ENCODE measurements at places on chromosomes 12 and 14.

- H3K4me3 ChIP-seq, result no peak overlapping the region
- no peaks in the 10 kb centered on the region for H3K36me3 ChIP-seq
- peak; percentile 66 for DNase-seq
- H3K27me3 ChIP-seq, result no peaks in the 10 kb centered on the region
- H3K27ac ChIP-seq, result no peak overlapping the region
- H3K4me1 ChIP-seq, result no peaks in the 10 kb centered on the region
These were observed 59.7 kb upstream of the C14orf132 start for GRCh38 chr14:95979339-95980042.

GRCh38 chr14:104115131-104115600 lies 23.2 kb upstream of the KIF26A start:
- no peak for DNase-seq
- no peaks in the 10 kb centered on the region for H3K4me1 ChIP-seq
- no peak overlapping the region for H3K4me3 ChIP-seq

- H3K4me3 ChIP-seq, result no peak overlapping the region
- no peaks in the 10 kb centered on the region for H3K36me3 ChIP-seq
These were observed 407.8 kb downstream of the ATP23 start for GRCh38 chr12:58349161-58349560.

DNA sequence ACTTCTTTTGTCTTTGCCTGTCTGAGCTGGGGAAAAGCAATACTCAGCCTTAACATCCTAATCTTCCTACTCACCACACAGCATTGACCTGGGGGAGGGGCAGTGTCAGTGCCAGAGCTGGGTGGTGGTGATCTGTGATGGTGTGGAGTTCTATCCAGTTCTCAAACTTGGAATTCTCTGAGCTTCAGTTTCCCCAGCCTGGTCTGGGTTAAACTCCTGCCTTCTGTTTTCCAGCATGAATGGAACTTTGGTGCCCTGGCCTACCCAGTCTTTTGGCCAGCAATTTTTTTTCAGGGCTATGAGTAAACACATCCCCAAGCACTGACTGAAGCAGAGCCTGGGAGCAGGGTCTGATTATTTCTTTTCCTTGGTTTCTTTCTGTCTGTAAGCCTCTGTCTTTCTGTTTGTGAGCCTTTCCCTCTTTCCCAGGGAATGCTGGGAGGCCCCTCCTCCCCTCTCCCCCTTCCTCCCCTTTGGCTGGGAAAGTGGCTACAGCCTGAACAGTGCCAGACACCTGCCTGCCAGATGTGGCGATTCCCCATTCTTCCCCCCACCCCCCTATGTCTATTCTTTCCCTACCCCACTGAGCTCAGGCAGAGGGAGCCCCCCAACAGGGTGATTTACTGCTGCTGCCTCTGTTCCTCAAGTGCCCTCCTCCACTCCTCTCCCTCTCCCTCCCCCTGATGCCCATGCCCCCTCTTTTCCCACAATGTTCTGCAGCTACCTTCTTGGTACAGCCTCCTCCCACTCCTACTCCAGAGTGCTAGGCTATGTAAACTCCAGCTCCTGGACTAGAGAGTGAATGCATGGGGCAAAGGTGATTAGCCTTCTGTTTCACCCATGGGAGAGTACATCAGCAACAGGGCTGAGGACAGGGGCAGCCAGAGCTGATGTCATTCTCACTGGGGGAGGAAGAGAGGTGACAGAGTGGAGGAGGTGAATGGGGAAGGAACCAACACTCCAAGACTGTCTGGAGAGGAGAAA lies 11.1 kb downstream of the GPR84 start:
- H3K4me3 ChIP-seq, result no peak overlapping the region
- H3K27me3 ChIP-seq, result no peaks in the 10 kb centered on the region
- H3K4me1 ChIP-seq, result peaks cover 41% of the 10 kb centered on the region

GRCh38 chr14:85596562-85596961 lies 66.6 kb downstream of the FLRT2 start:
- H3K4me1 ChIP-seq, result no peaks in the 10 kb centered on the region
- H3K4me3 ChIP-seq, result no peak overlapping the region
- no peaks in the 10 kb centered on the region for H3K27me3 ChIP-seq
- H3K27ac ChIP-seq, result no peak overlapping the region

- no peak overlapping the region for H3K27ac ChIP-seq
- H3K27me3 ChIP-seq, result no peaks in the 10 kb centered on the region
- no peak overlapping the region for H3K4me3 ChIP-seq
- H3K4me1 ChIP-seq, result peaks cover 44% of the 10 kb centered on the region
- H3K36me3 ChIP-seq, result peaks cover 5% of the 10 kb centered on the region
- DNase-seq, result no peak
These were observed 21.1 kb downstream of the TMED8 start for GRCh38 chr14:77355811-77356210.

- DNase-seq, result no peak
- H3K27ac ChIP-seq, result no peak overlapping the region
- no peaks in the 10 kb centered on the region for H3K4me1 ChIP-seq
- no peaks in the 10 kb centered on the region for H3K36me3 ChIP-seq
- no peak overlapping the region for H3K4me3 ChIP-seq
These were observed 128.4 kb upstream of the CPNE8 start for GRCh38 chr12:39033782-39034181.

DNA sequence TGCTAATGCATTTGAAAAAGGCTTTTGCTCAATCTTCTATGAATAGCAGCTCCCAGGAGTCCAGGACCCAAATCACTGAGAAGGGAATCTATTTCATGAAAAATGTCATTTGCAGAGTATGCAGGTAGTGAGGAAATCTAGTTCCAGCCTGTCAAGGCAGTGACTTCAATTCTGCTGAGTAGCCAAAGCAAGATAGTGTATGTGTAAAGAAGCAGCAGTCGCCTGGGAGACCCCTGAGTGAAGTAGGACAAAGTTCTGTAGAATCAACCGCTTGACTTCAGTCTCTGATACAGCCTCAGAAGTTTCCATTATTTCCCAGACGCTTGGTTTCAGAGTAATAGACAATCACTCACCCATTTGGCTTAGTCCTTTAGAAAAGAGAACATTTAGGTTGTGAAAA lies 435.6 kb upstream of the LRFN5 start:
- no peak for DNase-seq
- H3K4me1 ChIP-seq, result no peaks in the 10 kb centered on the region
- H3K4me3 ChIP-seq, result no peak overlapping the region
- H3K36me3 ChIP-seq, result no peaks in the 10 kb centered on the region

- DNase-seq, result no peak
- H3K27ac ChIP-seq, result no peak overlapping the region
- H3K36me3 ChIP-seq, result no peaks in the 10 kb centered on the region
- H3K27me3 ChIP-seq, result no peaks in the 10 kb centered on the region
- no peak overlapping the region for H3K4me3 ChIP-seq
These were observed 6.8 kb upstream of the NR4A1 start for GRCh38 chr12:52044292-52044983.

GRCh38 chr12:15839682-15840081 lies 42.5 kb upstream of the STRAP start:
- no peak overlapping the region for H3K27ac ChIP-seq
- no peaks in the 10 kb centered on the region for H3K36me3 ChIP-seq
- H3K27me3 ChIP-seq, result no peaks in the 10 kb centered on the region
- no peak overlapping the region for H3K4me3 ChIP-seq

DNA sequence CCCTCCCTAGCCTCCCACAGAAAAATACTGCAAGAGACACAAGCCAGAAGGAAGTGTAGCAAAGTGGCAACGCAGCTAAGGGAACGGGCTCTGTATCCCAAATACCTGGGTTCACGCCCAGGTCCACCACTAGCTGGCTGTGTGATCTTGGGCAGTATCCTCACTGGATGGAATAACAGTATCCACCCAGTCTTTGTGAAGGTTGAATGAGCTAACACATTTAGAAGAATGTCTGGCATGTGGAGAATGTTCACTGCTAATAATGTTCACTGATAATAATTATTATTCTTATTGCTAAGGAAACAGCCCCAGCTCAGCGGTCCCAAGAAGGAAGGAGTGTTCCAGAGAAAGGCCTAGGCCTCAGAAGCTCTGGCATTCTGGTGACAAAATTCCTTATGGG lies 70.9 kb downstream of the VWF start:
- no peaks in the 10 kb centered on the region for H3K27me3 ChIP-seq
- H3K4me3 ChIP-seq, result no peak overlapping the region
- H3K4me1 ChIP-seq, result no peaks in the 10 kb centered on the region
- H3K27ac ChIP-seq, result no peak overlapping the region

DNA sequence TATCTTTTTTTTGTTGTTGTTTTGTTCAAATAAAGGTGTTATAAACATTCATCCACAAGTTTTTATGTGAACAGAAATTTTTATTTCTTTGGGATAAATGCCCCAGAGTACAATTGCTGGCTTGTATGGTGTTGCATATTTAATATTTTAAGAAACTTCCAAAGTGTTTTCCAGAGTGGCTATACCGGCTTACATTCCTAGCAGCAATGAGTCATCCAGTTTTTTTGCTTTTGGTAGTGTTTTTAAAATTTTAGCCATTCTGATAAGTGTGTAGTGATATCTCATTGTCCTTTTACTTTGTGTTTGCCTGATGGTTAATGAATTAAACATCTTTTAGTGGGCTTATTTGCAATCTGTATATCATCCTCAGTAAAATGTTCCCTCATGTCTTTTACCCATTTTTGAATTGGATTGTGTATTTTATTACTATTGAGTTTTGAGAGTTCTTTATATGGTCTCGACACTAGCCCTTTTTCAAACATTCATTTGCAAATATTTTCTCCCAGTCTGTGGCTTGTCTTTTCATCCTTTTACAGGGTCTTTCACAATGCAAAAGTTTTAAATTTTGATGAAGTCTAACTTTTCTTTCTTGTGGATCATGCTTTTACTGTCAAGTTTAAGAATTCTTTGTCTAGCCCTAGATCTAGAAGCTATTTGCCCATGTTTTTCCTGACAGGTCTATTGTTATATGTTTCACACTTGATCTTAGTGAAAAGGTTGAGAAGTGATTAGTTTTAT lies 29.5 kb downstream of the PPP4R4 start:
- DNase-seq, result no peak
- H3K4me3 ChIP-seq, result no peak overlapping the region
- no peaks in the 10 kb centered on the region for H3K36me3 ChIP-seq
- no peaks in the 10 kb centered on the region for H3K27me3 ChIP-seq
- H3K4me1 ChIP-seq, result no peaks in the 10 kb centered on the region

DNA sequence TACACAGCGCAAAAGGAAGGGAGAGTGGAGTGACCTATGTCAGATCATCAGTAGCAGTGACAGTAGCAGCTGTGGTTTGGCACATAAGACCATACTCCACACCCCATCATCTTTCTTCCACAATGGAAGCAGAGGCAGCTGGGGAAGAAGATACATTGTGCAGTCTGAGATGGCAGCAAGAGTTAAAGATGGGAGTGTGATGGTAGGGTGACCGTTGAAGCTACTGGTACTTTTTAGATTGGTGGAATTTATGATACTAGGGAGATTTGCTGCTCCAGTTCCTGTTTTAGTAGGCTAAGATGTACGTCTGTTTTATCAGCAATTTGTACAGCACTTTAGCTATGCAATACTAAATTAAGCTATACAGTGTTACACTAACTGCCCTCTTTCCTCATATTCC lies 291.0 kb downstream of the FUT8 start:
- H3K27me3 ChIP-seq, result no peaks in the 10 kb centered on the region
- no peaks in the 10 kb centered on the region for H3K4me1 ChIP-seq
- no peak overlapping the region for H3K27ac ChIP-seq
- H3K36me3 ChIP-seq, result no peaks in the 10 kb centered on the region
- no peak for DNase-seq

GRCh38 chr12:57746025-57746424 lies 1.2 kb downstream of the TSPAN31 start:
- no peak overlapping the region for H3K27ac ChIP-seq
- no peak overlapping the region for H3K4me3 ChIP-seq
- peaks cover 30% of the 10 kb centered on the region for H3K36me3 ChIP-seq
- no peaks in the 10 kb centered on the region for H3K27me3 ChIP-seq
- H3K4me1 ChIP-seq, result peaks cover 36% of the 10 kb centered on the region

DNA sequence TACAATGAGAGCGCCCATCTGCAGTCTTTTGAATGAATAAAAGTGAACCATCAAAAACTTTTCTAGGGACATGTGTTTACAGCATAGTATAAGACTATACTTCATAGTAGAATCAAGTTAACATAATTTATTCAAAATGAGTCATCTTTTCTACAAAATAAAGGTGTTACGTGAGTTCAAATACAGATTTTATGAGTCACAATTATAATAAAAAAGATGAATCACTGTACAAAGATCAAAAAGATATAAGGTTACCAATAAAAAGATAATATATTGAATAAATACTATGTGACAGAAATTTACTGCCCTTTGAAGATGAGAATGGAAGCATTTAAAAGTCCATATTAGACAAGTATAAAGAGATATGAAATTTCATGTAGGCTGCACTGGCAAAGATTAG lies 2.8 kb downstream of the MBIP start:
- no peak overlapping the region for H3K4me3 ChIP-seq
- DNase-seq, result no peak

- H3K27ac ChIP-seq, result no peak overlapping the region
- no peaks in the 10 kb centered on the region for H3K27me3 ChIP-seq
- H3K4me3 ChIP-seq, result no peak overlapping the region
These were observed 16.2 kb downstream of the PYGL start for GRCh38 chr14:50928002-50928635.

DNA sequence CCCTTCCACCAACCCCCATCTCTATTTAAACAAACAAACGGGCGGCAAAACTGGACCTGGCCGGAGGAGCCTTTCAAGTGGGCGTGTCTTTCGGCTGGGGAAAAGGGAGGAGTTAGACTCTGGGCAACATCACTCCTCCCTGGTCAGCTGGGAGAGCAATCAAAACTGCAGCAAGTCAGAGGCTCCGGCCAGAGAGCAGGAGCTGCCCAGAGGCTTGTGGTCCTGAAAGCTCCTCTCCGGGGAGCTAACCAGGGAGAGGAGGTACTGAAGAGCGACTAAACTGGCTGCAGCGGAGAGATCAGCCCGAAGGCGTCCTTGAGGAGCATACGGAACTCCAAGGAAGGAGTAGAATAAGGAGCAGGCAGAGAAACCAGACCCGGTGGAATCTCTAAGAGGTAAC lies at the start of gene NEUROD4:
Gene NEUROD4, plus strand, starts transcription at position 191 of the 400 bp plus-strand sequence. CDS start 6,466 bp downstream, outside the sequence.
- no peak within 1 kb of the TSS for H3K4me3 ChIP-seq
- H3K4me1 ChIP-seq, result peaks cover 3% of the 10 kb centered on the region
- H3K27ac ChIP-seq, result no peak within 1 kb of the TSS
- no peak for DNase-seq
- no peaks in the 10 kb centered on the region for H3K36me3 ChIP-seq

- no peak overlapping the region for H3K4me3 ChIP-seq
- no peak for DNase-seq
- 0 out of 2 replicates have a peak, but pooled peaks cover 3% of the 10 kb centered on the region for H3K4me1 ChIP-seq
These were observed 17.0 kb downstream of the CLEC14A start for GRCh38 chr14:38238878-38239277.

DNA sequence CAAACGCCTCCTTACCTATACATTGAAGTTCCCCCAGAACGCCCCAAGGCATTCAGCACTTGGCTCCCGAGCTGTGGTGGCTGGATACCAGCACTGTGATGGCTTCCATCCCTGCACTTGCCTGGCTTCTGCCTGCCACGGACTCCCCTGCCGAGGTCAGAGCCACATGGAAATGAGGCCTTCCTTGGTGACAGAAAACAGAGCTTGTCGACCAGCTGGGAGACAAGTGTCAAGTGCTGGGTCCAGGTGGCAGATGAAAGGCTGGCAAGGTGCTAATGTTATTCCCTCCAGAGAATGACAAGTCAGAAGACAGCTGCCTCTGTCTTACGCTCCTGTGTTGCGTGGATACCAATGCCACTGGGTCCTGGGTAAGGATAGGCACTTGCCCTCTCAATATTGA lies 26.2 kb upstream of the GNG2 start:
- H3K27ac ChIP-seq, result peak overlapping the region; percentile 90
- no peaks in the 10 kb centered on the region for H3K36me3 ChIP-seq
- no peak for DNase-seq
- H3K4me1 ChIP-seq, result peaks cover 59% of the 10 kb centered on the region
- no peaks in the 10 kb centered on the region for H3K27me3 ChIP-seq
